Activated CD4-positive, alpha-beta T cell treated with anti-CD3 and anti-CD28 coated beads, Interleukin-2, amount 10 ng/mL, durations not matched to agents 24 days and 14 days (primary cell): ENCODE measurements at places on chromosomes 7 and 10. TPM values are rescaled to one million over a fixed set of nuclear protein-coding genes. Genes with fewer than 3 reads are reported as not detected.
A peak's percentile ranks its signal among the peaks of the same experiment; 100 is the strongest.

DNA sequence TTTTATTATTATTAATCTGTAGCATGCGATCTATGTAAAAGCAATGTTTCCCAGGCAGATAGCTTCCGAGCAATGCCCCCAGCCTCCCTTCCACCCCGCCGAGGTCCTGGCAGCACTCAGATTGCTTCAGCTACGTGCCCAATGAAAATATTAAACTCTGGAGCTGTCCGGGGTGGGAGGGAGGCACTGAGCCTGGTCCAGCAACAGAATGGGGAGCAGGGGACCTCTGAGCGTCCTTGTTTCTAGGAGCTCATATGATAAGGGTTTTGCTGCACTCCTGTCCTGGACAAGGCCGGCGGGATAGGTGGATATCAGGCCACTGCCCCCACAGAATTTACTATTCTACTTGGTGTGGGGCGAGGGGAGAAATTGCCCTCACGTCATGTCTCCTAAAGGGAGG, 44.5 kb upstream of the CDK1 start:
- peak; percentile 60 for DNase-seq

DNA sequence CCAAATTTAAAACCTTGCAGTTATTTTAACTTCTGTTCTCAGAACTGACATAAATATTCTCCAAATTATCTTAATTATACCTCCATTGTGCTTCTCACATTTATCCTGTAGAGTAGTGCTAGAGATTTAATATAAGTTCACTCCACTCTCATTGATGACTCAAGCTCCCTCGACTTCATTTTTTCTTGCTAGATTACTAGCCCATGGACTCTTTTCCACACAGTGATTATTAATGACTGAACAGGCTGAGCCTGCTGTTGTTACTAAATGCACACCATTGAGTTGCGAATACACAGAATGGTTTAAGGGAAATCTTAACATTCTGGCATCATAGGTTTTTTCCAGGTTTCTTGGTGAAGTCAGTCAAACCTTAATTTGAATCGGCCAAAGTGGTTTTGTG, 179.5 kb upstream of the AKR1E2 start:
- no peak for DNase-seq

GRCh38 chr7:36617408-36617807, 106.9 kb downstream of the AOAH start:
- DNase-seq = no peak

DNA sequence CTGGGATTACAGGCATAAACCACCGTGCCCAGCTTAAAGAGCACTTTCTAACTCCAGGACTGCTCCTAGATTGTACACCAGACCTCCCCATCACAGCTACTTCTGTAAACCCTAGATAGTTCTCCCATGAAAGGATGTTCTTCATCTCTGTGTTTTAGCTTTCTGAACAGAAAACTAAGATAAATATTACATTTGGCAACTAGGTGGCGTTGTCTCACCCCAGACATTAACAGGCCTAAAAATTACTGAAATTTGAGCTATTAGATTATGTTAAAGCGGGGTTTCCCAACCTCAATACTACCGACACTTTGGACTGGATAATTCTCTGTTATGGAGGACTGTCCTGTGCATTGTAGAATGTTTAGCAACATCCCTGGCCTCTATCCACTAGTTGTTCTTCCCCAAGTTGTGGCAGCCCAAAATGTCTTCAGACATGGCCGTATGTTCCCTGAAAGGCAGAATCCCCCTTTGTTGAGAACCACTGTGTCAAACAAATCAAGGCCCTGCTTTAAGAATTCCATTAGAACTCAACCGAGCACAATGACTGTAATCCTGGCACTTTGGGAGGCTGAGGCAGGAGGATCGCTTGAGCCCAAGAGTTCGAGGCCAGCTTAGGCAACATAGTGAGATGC, 19.1 kb downstream of the ATOH7 start:
- peak; percentile 62 for DNase-seq

DNA sequence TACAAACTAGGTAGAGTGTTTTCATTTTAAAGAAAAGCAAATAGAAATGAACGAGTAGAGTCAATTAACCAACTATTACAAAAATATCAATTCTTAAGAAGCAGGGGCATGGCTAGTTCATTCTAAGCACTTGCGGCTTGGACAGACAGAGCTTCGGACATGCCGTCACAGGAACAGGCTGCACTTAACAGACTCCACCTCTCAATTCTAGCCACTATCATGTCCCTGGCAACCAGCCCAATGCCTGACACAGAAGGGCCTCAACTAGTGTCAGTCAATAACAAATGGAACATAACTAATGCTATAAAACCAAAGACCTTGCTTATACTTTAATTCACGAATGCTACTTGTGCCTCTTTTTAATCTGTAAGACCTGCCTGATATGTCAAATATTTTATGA, 74.4 kb downstream of the TPK1 start:
- DNase-seq = no peak

DNA sequence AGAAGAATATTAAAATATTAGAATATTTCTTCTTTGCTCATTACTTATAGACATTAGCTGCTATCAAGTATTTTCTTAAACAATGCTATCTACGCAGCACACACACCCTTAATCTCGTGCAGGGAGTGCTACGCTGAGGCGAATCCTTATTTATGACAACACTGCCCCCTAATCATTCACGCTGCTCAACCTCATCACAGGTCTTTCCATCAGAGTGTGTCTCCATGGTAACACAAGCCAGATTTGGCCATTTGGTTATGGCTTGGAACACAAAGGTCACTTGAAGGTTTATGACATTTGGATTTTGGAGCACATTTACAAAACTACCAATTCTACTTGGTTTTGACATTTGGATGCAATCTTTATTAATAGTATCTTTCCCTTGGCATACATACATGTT, 45.4 kb upstream of the MYO3A start:
- DNase-seq = no peak

- DNase-seq = no peak
Measured at GRCh38 chr7:132368246-132368900, 207.9 kb downstream of the PLXNA4 start.

- DNase-seq = peak; percentile 64
Measured at GRCh38 chr7:100888291-100888987, 1.1 kb downstream of the UFSP1 start.

DNA sequence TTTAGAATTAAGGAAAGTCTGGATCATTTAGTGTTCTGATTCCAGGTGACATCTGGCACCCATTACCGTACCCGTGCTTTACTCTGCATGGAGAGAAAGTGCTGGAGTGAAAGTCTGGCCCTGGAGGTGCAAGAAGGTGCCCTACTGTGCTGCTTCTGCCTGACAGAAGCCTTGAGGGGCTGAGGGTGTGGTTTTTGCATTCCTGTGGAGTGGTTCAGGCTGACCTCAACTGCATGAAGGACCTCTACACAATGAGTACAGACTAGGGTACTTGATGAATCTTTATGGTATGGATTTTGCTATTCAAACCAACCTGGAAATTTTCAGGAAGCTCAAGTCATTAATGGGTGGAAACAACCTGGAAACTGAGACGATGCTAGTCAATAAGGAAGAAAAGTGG, 45.1 kb upstream of the GSAP start:
- DNase-seq = no peak

GRCh38 chr7:30173058-30173897, 38.5 kb downstream of the MTURN start:
- no peak for DNase-seq

- DNase-seq = no peak
Measured at GRCh38 chr7:128665057-128665456, 7.0 kb upstream of the GARIN1A start.

DNA sequence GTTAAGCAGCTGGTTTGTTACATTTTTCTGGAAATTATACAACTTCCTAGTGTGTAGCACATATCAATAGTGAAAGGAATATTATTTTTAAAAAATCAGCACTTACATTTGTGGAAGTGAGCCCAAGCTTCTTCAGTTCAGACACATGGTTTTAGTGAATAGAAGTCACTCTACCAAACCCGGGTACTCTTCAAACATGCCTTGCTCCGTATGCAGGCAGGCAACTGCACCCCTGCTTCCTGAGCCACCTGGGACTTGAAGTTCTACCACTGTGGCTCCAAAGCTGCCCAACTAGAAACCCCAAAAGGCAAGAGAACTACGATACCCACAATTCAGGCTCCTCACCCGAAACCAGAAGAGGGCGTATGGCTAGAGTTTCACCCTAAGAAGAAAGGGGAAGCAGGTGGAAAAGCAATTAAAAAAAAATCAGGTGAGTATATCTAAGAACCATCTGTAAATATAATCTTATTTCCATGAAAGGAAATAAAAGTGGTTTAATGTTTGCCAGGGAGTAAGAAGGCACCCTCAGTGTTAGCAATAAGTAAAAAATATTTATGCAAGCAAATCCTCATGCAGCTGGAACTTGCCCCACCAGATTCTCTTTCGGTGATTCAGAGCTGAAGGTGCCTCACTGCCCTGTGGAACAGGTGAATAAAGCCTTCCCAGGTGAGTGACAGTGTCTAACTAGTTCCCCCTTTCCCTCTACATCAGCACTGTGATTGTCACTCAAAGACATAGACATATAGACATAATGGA, at the start of gene MACC1:
Gene MACC1 (minus strand): TSS at position 192 of the 756 bp plus-strand sequence. CDS start 55,522 bp downstream, outside the sequence.
- no peak for DNase-seq

DNA sequence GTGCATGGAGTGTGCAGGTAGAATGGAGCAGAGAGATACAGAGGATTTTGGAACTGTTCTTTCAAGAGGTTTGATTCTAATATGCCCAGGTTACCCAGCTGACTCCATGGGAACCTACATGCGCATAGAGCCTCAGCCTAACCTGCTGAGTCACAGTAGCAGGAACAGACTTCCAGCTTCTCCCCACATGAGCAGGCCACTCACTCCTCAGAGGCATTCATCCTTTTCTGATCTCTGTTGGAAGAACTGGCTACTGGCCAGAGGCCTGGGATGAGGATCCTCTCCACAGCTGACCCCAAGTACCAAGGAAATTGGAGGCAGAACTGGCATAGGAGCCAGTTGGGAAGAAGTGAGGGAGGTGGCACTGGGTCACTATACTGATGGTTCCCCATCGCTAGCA, 17.9 kb upstream of the CCSER2 start:
- no peak for DNase-seq

DNA sequence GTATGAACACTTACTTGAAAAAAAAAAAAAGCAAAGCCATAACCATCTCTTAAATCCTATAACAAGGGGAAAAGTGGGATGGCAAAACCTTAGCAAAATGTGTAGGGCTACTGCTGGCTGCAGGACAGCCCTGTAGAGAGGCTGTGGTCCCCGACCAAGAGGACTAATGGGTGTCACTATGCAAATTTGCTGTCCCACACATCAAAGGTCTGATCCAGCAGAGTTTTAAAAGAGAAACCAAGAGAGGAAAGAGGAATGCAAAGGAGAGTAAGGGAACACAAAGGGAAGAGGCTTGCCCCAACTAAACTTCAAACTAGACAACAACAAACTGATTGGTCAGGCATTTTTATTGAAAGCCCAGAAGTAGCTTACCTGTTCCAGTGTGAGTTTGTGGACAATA, 3.1 kb upstream of the ZNRF2 start:
- no peak for DNase-seq

GRCh38 chr10:65818990-65819389, 1106.8 kb upstream of the LRRTM3 start:
- no peak for DNase-seq

- DNase-seq = no peak
Measured at GRCh38 chr7:151252961-151253711, 4.6 kb upstream of the SMARCD3 start.

DNA sequence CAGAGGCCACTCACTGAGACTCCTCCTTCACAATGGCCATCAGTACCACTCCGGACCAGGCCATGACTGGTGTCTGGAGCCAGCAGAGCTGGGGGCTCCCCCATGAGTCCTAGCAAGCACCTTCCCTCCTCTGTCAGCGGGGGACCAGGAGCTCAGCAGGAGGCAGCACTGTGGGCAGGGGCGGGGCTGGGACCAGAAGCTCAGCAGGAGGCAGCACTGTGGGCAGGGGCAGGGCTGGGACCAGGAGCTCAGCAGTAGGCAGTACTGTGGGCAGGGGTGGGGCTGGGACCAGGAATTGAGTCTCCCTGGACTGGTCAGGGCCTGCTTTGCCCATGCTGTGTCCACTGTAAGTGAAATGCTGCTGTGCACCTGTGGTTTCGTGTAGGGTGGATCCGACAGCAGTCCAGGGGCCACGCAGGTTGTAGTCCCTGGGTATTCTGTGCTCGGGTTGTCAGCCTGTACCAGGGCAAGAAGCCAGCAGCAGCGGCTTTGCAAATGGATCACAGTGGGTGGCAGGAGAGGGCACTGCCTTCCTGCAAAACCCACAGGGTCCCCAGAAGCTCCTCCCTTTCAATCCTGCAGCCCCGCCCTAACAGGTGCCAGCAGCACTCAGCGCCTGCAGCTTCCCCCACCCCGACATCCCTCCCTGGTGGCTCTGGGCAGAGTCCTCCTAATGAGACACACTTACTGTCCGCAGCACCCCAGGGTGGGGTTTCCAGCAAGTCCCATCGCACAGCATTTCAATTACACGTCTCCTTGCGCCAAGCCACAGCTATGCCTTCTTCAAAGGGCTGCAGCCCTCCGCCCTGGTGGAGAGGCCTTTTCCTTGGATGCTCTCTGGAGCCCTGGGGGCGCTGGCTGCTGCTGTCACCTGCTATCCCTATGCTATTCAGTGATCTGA, 220.5 kb downstream of the TCERG1L start:
- no peak for DNase-seq

- DNase-seq = no peak
Measured at GRCh38 chr7:34269084-34269483, 363.7 kb downstream of the BMPER start.

Gene JAKMIP3
- 1.2 and 1.3 TPM in 2 replicates for total RNA-seq

Gene C10orf105
- 0.26 and 0.33 TPM in 2 replicates for total RNA-seq

Gene TACC2
- total RNA-seq = not detected in 2 replicates
